ENCODE measurements at places on chromosomes 12 and 14.

GRCh38 chr14:24695265-24696241 is 61.6 kb upstream of the GZMB start:
- DNase-seq, result peak; percentile 97

DNA sequence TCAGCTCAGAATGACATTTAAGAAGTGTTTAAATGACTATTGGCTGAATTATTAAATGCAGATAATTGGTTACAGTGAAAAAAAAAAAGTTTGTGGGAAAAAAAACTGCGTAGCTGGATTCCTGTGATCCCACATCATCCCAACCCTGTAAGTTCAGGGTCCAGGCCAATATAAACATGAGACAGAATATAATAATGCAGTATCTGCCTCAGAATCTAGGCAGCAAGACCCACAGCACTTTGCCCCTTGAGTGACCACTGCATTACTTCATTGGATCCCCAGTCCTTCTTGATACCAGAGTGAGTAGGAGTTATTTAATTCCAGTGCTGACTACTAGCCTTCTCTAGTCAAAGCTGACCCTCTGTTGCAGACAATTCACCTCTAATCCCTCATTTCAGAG is 272.6 kb downstream of the CCER1 start:
- DNase-seq, result no peak

- no peak for DNase-seq
Measured at GRCh38 chr14:39447175-39447661, 15.0 kb upstream of the FBXO33 start.

DNA sequence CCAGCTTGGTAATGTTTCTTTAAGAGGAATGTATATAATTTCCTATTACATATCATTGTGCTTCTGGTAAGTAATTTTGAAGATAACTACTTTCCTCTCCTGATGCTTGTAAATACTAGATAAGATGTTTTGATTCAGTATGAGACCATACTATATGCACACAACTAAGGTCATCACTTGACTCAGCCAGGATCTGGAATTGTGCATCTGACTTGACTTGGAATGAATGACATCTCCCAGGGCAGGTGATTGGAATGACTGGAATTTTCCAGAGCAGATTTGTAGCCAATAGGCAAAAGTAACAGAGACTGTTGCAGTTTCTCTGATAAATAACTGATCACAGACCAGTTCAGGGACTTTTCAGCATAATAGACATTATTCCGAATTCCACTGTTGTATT is 11.1 kb downstream of the BEST3 start:
- DNase-seq, result no peak

DNA sequence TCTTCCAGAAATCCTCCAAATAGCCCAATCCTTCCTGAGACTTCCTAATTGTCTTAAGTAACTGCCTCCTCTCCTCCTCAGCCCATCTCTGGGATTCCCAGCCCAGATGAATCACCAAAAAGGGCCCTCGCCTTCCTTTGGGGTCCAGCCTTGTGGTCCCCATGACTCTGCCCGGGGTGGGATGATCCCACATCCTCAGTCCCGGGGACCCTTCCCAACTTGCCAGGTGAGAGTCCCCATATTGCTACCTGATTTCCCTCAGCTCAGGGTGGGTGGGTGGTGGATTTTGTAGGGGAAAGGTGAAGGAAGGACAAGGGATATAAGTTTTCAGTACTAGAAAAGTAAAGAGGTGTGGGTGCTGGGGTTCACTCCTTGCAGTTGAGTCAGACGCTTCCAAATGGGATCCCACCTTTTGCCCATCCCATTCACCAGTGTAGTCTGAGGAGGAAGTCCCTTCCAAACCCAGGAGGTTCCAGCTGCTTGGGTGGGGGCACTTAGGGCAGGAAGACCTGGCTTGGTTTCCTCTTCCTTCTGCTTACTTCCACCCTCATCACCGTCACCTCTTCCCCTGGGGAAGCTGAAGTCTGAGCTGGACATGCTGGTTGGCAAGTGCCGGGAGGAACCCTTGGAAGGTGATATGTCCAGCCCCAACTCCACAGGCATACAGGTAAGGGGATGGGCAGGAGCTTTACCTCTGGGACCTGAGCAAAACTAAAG is 5.6 kb downstream of the GLI1 start:
- no peak for DNase-seq

GRCh38 chr12:8596561-8596960 is 16.1 kb downstream of the AICDA start:
- no peak for DNase-seq

DNA sequence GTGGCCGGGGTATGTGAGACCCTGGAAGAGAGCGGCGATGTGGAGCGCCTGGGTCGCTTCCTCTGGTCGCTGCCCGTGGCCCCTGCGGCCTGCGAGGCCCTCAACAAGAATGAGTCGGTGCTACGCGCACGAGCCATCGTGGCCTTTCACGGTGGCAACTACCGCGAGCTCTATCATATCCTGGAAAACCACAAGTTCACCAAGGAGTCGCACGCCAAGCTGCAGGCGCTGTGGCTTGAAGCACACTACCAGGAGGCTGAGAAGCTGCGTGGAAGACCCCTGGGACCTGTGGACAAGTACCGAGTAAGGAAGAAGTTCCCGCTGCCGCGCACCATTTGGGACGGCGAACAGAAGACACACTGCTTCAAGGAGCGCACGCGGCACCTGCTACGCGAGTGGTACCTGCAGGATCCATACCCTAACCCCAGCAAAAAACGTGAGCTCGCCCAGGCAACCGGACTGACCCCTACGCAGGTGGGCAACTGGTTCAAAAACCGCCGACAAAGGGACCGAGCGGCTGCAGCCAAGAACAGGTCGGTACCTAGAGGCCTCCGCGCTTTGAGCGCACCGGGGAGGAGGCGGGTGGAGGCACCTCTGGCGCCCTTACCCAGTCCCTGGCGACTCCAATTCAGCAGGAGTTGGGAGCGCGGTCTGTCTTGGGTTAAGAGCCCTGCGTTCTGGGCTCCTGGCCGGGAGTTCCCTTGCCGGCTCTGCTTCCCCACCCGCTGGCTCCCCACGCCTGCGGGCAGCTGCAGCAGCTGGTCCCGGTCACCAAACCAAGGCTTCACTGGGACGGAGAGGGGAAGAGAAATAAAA is 700 bp downstream of the SIX6 start:
- no peak for DNase-seq

- DNase-seq, result no peak
Measured at GRCh38 chr12:28640519-28640918, 450.3 kb downstream of the CCDC91 start.

DNA sequence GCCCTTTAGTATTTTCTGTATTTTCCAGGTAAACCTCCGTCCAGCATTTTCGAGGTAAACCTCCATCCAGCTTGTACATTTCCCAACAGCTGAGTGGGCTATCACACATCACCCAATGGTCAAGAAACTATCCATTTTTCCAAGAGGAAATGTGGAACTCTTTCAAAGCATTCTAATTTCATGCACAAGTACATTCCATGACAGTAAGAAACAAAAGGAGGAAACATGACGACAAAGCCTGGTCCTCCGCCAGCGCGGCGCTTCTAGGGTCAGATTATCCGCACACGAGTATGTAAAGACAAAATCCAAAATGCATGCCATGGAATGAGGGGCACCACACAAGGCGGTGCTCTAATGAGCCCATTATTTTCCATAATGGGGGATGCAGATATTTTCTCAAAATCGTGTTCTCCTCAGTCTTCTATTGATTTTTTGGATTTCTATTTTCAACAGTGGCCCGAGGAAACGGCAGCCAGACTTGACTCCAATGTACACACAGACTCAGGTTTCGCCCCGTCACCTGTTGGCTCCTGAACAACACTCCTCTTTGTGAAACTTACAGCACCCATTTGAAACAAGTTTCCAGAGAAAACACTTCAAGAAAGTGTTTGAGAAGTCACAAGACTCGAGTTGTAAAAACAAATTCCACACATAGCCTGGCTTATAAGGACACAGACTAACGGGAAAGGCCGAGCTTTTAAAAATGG is 107.4 kb downstream of the PRICKLE1 start:
- no peak for DNase-seq

DNA sequence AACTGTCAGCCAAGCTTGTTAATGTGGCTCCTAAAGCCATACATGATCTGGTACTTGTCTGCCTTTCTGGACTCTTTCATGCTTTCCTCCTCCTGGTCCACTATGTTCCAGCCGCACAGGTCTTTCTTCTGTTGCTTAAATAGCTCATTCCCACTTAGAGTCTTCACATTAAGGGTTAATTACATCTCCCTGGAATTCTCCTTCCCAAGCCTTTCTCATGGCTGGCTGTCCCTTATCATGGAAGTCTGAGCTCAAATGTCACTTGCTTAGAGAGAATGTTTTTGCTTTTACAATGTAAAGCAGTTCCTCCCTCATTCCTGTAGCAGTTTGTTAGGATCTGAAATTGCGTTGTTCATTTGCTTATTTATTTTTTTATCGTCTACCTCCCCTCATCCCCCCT is 199.6 kb downstream of the TRHDE start:
- DNase-seq, result no peak

- peak; percentile 90 for DNase-seq
Measured at GRCh38 chr12:68962877-68963855, 30.2 kb upstream of the CPM start.

- DNase-seq, result no peak
Measured at GRCh38 chr14:63474844-63475243, 68.3 kb downstream of the PPP2R5E start.

DNA sequence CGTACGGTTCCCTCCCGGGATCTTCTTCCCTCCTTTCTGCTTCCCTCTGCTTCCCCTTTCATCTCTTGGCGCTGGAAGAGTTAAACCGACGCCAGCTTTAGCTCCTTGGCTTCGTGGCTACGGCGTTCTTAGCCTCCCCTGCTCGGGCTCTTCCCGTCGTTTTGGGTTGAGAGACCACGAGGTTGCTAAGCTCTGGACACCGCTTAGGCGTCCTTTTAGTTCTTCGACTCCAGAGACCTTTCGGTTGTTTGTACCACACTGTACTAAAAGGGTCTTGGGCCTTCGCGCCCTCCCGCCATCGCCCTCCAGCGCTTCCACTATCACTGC is 545 bp downstream of the CPSF2 start:
- DNase-seq, result peak; percentile 56

DNA sequence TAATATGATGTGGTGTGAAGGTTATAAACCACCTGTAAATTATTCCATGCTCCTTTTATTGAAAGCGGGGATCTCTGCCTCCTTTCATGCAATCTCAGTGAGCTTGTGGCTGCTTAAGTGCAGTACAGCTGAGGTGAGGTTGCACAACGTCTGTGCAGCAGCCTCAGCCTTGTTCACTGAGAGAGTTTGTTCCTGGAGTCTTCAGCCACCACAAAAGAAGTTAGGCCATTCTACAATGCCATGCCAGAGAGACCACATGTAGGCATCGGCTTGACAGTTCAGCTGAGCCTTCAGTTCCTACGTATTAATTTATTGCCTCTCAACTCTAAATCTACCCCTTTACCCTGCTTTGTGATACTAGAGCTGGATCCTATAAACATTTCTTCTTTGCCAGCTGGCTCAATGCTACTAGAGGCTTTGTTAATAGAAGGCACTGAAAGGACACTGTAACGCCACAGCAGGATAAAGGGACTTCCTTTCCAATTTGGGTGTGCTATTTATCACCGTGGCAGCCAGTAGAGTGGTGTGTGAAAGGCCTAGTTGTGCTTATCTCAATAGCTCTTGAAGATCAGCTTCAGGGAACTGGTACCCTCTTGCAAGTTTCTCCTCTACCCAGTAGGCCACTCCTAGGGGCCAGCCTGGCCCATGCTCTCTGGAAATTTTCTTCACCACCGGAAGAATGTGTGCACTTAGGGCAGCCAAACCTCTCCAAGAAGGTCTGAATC is 337.7 kb downstream of the IPO8 start:
- peak; percentile 18 for DNase-seq

GRCh38 chr12:22355011-22355580 is 20.6 kb upstream of the ST8SIA1 start:
- DNase-seq, result no peak

DNA sequence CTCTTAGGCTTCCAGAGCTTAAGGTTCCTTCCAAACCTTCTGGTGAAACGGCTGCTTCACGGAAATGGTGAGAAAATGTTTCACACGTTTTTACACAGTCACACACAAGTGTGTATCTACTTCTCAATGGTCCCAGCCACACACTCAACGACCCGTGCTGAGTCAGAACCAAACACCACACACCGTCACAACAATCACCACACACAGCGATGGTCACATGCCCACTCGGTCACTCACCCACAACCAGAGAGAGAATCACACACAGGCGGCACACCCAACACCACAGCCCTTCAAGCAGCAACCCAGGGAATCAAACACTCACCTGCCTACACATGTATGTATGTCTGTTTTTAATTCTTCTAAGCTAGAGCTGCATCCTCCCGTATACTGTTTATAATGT is 12.6 kb upstream of the PLEKHD1 start:
- no peak for DNase-seq

- no peak for DNase-seq
Measured at GRCh38 chr12:59059088-59059935, 139.0 kb upstream of the LRIG3 start.

GRCh38 chr12:1972856-1973317 is 31.4 kb downstream of the DCP1B start:
- peak; percentile 24 for DNase-seq

- DNase-seq, result no peak
Measured at GRCh38 chr12:60152756-60153155, 556.9 kb downstream of the SLC16A7 start.

- no peak for DNase-seq
Measured at GRCh38 chr14:100577986-100578431, 9.2 kb downstream of the BEGAIN start.

DNA sequence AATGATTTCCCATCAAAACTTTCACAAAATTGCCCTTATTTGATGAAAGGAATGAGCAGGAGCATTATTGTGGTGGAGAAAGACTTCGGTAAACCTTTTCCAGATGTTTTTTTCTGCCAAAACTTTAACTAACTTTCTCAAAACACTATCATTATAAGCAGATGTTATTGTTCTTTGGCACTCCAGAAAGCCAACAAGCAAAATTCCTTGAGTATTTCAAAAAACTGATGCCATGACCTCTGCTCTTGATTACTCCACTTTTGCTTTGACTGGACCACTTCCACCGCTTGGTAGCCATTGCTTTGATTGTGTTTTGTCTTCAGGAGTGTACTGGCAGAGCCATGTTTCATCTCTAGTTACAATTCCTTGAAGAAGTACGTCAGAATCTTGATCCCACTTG is 29.7 kb upstream of the RAB21 start:
- no peak for DNase-seq

GRCh38 chr14:81682701-81683100 is 149.0 kb upstream of the SEL1L start:
- no peak for DNase-seq

GRCh38 chr12:53989227-53990113 is 4.5 kb downstream of the HOXC10 start:
- DNase-seq, result peak; percentile 78

GRCh38 chr14:54669721-54670561 is 103.0 kb downstream of the SAMD4A start:
- DNase-seq, result no peak

DNA sequence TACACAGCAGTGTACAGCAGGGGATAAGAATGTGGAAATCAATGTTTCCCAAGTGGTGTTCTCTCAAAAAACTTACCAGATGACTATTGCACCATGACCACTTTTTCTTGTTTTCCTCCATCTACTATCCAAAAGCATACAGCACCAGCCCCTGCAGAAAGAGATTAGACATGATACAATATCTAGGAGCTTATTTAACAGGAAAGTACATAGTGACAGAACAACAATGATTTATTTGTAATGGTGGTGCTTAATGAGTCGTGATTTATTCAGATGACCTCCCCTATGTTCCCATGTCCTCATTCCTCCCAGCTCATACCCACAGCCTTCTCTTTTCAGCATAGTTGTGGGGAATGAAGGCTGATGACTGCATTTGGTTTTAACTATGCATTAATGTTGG is 413.6 kb downstream of the BTG1 start:
- no peak for DNase-seq
